ENCODE measurements at places on chromosomes 4 and X. TPM values are rescaled to one million over a fixed set of nuclear protein-coding genes. Genes with fewer than 3 reads are reported as not detected.

- no peak for DNase-seq
Measured at GRCh38 chr4:55393461-55394320, 2.1 kb upstream of the TMEM165 start.

- DNase-seq, result no peak
Measured at GRCh38 chr4:105520819-105521790, 31.3 kb upstream of the ARHGEF38 start.

DNA sequence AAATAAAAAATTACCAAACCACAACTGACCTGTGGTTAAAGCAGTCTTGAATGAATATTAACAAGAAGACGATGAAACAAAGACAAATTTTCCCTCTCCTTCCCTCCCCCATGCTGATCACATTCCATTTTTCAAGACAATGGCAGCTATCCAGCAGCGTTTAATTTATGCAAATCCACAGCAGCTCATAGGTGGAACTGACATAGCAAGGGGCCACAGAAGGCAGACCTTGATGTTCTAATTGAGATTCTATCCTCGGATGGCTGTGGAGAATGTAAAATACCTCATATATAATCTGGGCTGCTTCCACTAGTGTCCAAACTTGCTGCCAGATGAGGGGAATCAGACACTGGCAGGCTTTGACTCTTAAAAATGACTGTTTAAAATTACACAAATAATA, 211.5 kb downstream of the CHRDL1 start:
- DNase-seq, result no peak

DNA sequence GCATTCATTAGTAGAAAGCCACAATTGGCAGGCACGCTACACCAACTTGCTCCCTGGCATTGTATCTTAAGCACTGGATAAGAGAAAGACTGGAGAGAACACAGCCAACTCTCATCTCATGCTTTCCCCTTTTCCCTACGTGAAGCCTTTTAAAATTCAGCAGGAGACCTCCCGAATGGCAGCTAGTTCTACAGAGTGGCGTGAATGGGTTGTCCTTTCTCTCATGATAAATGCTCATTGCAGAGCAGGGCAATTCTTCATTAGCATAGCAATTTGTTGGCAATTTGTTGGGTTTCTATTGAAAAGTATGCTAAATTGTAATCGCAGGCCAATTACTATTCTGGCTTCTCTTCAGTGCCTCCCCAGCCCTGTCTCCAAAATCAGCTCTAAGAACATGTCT, 48.0 kb downstream of the SEPTIN11 start:
- DNase-seq, result no peak

GRCh38 chr4:27043200-27043599, 182.6 kb downstream of the STIM2 start:
- DNase-seq, result no peak

- no peak for DNase-seq
Measured at GRCh38 chr4:7894098-7894676, 45.5 kb downstream of the AFAP1 start.

DNA sequence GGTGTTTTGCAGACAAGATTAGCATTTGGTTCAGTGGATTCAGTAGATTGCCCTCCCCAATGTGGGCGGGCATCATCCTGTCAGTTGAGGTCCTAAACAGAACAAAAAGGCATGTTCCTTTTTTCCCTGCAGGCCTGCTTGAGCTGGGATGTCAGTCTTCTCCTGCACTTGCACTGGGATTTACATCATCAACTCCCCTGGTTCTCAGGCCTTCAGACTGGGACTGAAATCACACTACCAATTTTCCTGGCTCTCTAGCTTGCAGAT, 278.9 kb upstream of the FTHL17 start:
- DNase-seq, result no peak

Gene SPANXA1
- total RNA-seq, result not detected
